ENCODE measurements at places on chromosomes 3 and 15.

GRCh38 chr3:189375532-189375931 is 203.8 kb downstream of the TPRG1 start:
- no peak for DNase-seq

GRCh38 chr15:62534996-62535395 is 369.9 kb upstream of the C2CD4B start:
- DNase-seq: no peak

GRCh38 chr3:127177226-127177625 is 15.7 kb upstream of the PRR23E start:
- DNase-seq: no peak

DNA sequence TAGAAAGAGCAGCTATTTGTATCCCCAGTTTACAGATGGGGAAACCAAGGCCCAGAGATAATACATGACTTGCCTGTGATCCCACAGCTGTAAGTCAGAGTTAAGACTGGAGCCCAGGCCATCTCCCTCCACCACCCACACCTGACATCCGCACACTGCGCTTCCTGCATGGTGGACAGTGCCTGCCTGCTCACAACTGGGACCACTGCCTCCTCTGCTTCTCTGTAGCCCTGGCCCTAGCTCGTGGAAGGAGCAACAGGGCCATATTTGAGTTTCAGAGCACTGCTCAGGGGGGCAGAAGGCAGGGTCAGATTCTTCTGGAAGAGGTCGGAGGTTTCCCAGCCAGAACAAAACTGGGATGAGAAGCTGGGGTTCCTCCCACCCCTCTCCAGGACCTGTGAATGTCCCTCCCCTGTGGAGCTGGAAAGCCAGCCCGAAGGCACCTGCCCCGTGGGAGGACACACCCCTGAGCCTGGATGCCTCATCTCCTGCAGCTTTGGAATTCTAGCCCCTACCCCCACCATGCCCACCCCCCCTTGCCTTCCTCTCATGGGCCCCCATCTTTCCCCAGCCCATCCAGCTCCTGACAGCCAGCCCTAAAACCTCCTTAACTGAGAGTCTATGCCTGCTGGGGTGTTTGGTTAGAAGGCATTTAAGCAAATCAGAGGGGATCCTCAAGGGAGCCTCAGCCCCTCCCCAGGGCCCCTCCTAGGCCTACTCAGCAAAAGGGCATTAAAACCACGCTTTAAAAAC is 100.1 kb downstream of the TPRA1 start:
- no peak for DNase-seq

- no peak for DNase-seq
Measured at GRCh38 chr15:96728591-96728990, 398.1 kb downstream of the NR2F2 start.

GRCh38 chr3:6266135-6266534 is 594.8 kb upstream of the GRM7 start:
- DNase-seq: no peak

- DNase-seq: no peak
Measured at GRCh38 chr3:195870442-195870841, 37.9 kb downstream of the TNK2 start.

- DNase-seq: peak; percentile 59
Measured at GRCh38 chr15:69523010-69524001, 70.7 kb downstream of the RPLP1 start.

DNA sequence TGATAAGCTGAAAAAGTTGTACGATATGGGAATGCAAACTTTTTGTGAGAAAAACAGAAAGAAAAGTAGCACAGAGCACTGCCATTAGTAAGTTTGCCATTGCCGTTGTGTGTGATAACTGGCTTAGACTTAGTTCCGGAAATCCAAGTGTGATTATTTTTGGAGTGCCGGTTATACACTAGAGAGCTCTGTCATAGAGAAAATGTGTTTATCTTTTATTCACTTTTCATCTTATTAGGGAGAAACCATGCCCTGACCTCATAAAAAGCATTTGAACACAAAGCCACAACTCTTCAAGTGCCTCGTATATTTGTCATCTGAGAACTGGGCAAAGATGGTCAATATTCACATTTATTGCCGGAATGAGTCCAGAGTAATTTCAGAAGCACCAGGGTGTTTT is 36.1 kb downstream of the CTDSPL start:
- no peak for DNase-seq

- DNase-seq: no peak
Measured at GRCh38 chr15:91882858-91883586, 29.5 kb downstream of the SLCO3A1 start.

All from CD4-positive, alpha-beta T cell treated with Interleukin-17A for 1 hour (primary cell).